Naive thymus-derived CD4-positive, alpha-beta T cell (primary cell): ENCODE measurements at places on chromosomes 1 and 21.

DNA sequence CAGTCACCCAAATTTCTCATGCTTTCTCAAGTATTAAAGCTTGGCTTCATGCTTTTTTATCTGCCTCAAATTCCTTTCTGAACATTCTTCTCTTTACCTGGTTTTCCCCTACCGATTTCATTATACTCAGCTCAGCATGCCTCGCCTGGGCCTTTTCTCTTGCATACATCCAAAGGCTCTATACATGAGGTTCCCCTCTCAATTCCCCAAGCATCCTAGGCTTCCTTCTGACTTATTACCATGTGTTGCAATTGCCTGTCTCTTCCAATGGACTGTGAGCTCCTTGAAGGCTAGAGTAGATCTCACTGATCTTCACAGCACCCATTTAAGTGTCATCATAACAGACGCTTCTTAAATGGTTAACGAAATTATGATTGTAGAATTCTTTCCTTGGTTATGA is 24.1 kb upstream of the CYP4A22 start:
- DNase-seq, result no peak

DNA sequence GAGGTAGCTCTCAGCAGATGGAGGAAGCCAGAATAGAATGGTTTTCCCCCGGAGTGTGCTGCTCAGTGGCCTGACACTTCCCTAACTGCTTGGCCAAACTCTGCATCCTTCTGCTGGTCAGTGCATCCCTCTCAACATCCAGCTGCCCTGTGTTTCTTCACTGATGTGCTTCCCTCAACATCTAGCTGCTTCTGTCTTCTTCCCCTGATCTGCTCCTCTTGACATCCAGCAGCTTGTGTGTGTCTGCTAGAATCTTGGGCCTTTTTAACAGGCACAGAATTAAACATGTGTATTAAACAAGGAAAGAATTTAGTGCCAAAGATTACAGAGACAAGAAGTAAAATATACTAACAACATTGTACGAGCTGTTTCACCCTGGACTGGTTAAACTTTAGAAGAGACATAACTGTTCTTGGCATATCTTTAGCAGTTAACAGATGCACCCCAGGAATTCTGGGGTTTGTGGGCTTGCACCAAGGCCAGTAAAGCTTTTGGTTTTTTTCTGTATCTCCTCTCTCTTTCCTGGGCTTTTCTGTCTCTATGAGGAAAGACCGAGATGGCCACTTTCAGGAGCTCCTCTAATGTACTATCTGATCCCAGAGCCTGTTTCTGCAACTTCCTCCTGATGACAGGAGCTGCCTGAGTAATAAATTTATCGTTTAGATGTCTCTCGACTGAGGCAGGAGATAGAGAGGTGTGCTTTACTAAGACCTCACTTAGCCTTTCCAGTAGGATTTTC is 34.8 kb upstream of the HSD3B1 start:
- DNase-seq, result no peak

DNA sequence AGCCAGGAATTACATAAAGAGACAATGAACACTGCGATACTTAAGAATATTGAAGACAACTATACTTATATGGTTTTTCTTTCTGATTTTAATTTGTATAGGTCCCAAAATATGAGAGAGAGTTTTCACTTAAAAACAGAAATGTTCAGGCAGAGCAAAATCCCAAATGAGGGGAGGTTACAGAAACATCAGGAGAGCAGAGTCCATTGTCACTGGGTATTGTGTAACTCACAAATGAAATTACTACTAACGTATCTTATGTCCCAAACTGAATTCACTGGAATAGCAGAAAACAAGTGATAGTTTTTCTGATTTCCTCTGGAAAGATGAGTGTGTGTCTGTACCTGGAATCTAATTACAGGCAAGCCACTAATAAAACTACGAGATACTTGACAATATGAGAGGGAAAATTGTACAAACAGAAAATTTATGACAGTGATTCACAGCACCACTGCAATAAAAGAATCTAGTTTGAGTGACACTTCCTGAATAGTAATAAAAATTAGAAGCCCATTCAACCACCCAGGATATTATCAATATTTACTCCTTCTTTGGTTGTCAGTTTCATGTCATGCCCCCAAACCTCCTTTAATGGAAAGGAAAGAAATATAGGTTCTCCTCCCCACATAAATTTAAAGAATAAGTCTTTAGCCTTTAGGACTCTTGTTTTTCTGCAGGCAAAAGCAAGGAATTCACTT is 522.6 kb downstream of the ADGRL2 start:
- DNase-seq, result no peak

DNA sequence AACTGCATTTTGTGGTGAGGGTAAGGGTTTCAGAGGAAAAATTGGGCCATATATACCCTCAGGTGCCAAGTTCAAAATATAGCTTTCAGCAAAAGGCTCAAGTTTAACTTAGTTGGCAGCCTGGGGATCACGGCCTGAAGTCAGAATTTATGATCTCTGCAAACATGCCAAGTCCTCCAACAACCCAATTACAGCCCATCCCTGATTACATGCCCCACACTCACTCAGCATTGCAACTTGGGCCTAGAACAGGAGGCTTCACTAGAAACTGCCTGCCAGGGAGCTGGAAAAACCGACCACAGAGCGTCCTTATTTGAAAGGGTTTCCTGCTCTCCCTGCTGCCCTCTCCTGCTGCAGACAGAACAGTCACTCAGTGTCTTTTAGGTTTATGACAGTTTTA is 12.4 kb downstream of the FYB2 start:
- no peak for DNase-seq
